Right renal pelvis (tissue), 4 donors: ENCODE measurements at places on chromosomes 16 and 17.

GRCh38 chr17:67672592-67673335 is 45.0 kb upstream of the NOL11 start:
- DNase-seq: no peak

GRCh38 chr16:9139965-9140364 is 48.5 kb downstream of the HAPSTR1 start:
- DNase-seq: no peak

DNA sequence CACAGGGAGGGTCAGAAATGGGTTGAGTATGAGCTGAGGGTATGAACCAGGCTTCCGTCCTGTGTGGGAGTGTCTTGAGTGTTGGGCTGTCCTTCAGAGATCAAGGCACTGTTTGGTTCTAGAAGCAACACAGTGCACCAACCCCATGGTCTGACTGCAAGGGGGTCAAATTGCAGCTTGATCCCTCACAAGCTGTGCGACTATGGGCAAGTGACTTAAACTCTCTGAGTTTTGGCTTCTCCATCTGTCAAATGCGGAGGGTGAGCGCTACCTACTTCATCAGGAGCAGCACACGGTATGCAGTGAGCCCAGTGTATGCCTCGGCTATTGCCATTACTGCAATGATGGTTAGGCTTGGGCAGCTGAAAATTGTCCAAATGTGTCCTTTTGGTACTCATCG is 21.0 kb downstream of the SEC14L5 start:
- DNase-seq: no peak

- DNase-seq: no peak
Measured at GRCh38 chr17:33318241-33318640, 25.1 kb upstream of the ASIC2 start.

DNA sequence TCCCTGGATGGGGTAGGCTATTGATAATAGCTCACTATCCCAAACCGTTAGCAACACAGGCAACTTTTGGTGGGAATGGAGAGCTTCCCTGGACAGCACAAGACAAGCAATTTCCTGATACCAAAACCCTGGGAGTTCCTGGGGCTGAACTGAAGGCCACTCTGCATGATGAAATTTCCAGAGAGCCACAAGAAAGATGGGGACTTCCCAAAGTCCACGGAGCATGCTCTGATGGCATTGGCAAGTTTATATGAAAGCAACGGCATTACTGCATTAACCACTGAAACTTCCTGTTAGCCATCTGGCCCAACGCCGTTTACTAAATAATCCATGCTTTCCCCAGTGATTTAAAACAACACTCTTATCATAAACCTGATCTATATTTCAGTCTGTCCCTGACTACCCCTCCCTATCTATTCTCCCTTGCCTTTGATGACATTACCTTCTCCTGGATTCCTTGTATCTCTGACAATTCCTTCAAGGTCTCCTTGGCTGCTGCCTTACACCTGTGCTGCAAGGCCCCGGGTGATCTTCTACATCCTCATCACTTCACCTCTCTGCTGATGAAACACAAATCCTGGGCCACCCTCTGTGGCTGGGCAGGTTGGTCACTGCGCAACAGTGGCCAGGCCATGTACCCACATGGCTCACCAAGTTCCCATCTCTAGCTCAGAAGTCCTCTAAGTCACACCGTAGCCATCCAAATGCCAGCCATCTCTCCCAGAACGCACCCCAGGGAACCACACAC is 108.5 kb upstream of the RCVRN start:
- DNase-seq: no peak

DNA sequence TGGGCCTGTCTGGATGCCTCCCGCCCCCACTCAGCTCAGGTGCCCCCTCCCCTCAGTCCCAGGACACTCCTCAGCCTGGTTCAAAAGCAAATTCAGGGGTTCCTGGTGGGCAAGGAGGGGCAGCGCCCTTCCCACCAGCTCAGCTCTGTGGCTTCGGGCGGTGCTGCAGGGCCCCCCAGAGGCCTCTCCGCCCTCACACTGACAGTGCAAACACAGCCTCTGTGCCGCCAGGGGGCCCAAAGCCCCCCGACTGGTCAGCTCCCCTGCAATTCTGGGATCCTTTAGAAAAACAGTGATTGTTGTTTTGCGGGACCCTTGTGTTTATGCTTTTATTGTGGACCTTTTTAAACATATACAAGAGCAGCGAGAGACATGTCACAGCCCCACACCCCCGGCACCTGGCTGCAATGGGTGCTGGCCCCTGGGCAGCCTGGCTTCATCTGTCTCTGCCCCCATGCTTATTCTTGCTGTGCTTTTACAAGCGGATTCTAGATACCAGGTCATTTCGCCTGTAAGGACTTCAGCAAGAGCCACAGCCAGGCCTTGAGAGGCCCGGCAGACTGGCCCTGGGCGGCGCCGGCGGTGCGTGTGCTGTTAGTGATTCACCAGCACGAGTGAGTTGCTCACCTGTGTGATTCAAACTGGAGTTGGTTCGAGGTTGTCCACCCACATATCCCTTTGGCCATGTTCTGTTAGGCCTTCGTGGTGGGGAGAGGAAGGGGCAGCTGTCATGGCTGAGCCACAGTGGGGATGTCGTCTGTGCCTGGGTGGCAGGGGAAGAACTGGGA is 21.2 kb downstream of the ZNF469 start:
- DNase-seq: no peak
